ENCODE measurements at places on chromosomes 13 and 19. TPM values are rescaled to one million over a fixed set of nuclear protein-coding genes. Genes with fewer than 3 reads are reported as not detected.

IFNL1 gene
- total RNA-seq: not detected

CCDC122 gene
- total RNA-seq: 9.1 TPM

RB1 gene
- 27.5 TPM for total RNA-seq

FBL gene
- 284 TPM for total RNA-seq

ANKLE1 gene
- 1.00 TPM for total RNA-seq

FBXW9 gene
- 7.2 TPM for total RNA-seq

MYPOP gene
- 1.2 TPM for total RNA-seq

CASP14 gene
- not detected for total RNA-seq

CEACAM7 gene
- not detected for total RNA-seq

Data from uterine smooth muscle cell (primary cell).